ENCODE measurements at places on chromosomes 3 and 15.

- no peak for DNase-seq
Observed at GRCh38 chr3:167750272-167750971, 14.9 kb downstream of the SERPINI1 start.

GRCh38 chr3:175489406-175489805, 630.3 kb downstream of the NAALADL2 start:
- DNase-seq: no peak

- DNase-seq: peak; percentile 55
Observed at GRCh38 chr3:19149368-19149767, 1.1 kb downstream of the KCNH8 start.

GRCh38 chr15:59260090-59260489, 53.4 kb downstream of the LDHAL6B start:
- no peak for DNase-seq

DNA sequence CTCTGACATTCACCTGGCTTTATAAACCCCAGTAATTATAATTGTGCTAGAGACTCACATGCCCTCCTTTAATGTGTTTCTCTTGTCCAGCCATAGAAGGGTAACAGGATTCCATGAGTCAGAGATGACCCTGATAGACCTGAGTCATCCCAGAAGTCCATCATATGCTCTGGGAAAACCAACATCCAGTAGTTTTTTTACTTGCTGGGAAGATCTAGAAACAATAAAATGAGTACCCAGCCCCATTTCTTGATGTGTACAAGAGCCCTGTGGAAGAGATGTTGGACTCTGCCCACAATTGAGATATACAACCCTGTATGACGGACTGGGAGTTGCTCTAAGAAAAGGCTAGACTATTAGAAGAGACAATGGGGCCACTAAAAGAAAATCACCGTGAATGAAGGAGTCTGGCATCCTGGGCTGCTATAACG, 22.4 kb upstream of the THUMPD3 start:
- no peak for DNase-seq

GRCh38 chr15:92667287-92667904, 11.8 kb upstream of the FAM174B start:
- DNase-seq: no peak

GRCh38 chr15:60757831-60758570, 279.1 kb upstream of the ICE2 start:
- no peak for DNase-seq

- no peak for DNase-seq
Observed at GRCh38 chr15:90889736-90890456, 5.6 kb downstream of the FES start.

- DNase-seq: no peak
Observed at GRCh38 chr3:58161435-58162398, 49.1 kb downstream of the DNASE1L3 start.

DNA sequence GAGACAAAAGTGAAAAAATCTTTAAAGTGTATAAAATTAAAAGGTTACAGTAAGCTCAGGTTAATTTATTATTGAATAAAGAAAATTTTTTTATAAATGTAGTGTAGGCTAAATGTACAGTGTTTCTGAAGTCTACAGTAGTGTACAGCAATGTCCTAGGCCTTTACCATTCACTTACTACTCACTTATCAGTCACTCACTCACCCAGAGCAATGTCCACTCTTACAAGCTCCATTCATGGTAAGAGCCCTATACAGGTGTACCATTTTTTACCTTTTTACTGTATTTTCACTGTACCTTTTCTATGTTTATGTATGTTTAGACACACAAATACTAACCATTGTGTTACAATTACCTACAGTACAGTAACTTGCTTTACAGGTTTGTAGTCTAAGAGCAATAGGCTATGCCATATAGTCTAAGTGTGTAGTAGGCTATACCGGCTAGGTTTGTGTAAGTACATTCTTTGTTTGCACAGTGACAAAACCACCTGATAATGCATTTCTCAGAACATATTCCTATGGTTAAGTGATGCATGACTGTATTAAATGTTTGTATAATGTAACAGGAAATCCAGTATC, 38.1 kb upstream of the NECTIN3 start:
- no peak for DNase-seq

DNA sequence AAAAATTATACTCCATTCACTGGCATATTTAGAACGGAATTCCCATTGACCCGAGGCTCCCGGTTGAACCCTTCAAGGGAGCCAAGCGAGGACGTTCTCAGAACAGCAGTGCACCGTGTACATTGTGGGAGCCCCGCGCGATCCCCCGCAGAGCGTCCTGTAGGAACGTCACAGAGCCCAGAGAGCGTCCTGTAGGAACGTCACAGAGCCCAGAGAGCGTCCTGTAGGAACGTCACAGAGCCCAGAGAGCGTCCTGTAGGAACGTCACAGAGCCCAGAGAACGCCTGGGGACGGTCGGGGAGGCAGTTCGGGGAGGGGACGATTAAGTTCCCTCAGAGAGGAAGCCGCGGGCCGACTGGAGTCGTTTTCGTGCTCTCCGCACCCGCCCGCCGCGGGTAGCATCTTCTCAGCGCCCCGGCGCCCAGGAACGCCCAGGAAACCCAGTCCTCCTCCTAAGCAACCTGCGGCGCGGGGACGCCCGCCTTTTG, 506 bp upstream of the ATP1B3 start:
- peak; percentile 63 for DNase-seq

DNA sequence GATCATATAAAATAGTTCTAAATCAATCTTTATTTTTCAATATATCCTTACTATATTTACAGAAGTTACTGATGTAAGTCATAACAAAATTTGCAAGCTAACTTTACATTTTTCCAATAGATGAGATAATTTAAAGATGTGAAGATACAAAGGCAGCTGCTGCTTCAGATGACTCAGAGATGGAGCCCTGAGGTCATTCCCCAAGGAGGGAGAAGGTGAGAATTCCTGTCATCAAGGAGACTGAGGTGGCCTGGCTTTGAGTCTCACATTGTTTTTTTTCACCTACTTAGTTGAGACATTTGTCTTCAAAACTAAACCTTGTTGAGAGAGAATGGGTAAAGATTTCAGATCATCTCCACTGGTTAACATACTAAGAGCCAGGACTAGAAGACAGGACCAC, 3.9 kb upstream of the SAMD7 start:
- DNase-seq: no peak
